ENCODE measurements at places on chromosomes 16 and 17. TPM values are rescaled to one million over a fixed set of nuclear protein-coding genes. Genes with fewer than 3 reads are reported as not detected.

Gene CCDC200
- total RNA-seq: not detected

Gene CHST6
- 0.97 TPM for total RNA-seq

Gene VMO1
- total RNA-seq: 3.3 TPM

Gene EIF1
- total RNA-seq: 426 TPM

Gene KRTAP2-3
- not detected for total RNA-seq

Gene C17orf113
- total RNA-seq: 0.83 TPM

Gene MYL11
- total RNA-seq: not detected

DNA sequence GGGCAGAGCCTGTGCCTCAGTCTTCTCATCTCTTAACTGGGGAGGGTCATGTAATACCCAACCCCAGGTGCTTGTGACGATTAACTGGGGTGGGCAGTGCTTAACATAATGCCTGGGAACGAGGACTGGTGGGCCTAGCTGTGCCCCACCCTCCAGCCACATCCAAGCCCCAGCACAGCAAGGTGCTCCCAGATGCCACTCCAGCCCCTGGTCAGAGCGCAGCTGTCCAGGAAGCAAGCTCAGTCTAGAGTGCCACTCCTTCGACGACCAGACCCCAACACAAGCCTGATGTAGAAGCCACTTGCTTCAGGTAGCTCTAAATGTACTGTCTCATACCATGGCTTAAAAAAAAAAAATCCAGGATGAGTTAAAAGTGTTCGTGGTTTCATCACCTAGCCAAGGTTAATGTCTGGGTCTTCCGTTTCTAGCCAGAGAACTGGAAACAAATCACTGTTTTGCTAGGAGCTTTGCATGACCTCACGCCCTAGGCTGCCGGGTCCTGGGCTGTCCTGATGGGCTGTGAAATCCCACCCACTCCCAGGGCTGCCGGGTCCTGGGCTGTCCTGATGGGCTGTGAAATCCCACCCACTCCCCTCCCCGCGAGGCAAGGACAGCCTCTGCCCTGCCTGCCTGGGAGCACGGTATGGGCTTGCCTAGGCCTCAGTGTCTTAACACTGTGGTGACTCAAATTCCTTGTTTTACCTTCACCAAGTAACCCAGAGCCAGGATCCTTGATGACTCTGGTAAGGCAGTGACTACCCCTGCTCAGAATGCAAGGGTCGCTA lies 7.7 kb downstream of the MIEF2 start:
- no peak for DNase-seq

GRCh38 chr17:63984651-63985386 lies 12.1 kb upstream of the SCN4A start:
- DNase-seq: no peak

DNA sequence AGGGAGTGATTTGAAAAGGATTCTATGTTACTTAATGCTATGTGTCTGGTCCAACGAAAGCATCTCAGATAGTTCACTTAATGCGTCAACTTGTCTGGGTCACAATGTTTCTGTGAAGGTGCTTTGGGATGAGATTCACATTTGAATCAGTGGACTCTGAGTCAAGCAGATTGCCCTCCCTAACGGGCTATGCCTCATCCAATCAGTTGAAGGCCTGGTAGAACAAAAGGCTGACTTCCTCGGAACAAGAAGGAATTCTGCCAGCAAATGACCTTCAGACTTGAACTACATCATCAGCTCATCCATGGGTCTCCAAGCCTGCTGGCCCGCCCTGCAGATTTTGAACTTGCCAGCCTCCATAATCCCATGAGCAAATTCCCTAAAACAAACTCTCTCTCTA lies 15.2 kb downstream of the EMP2 start:
- no peak for DNase-seq

- DNase-seq: no peak
These were observed 75.1 kb downstream of the FOXL1 start for GRCh38 chr16:86653285-86654006.

Data from esophagus muscularis mucosa (tissue), 4 donors.